Stimulated activated CD4-positive, alpha-beta T cell treated with anti-CD3 and anti-CD28 coated beads, Interleukin-1b, Interleukin-23, amount 100 ng/mL, for 4 hours (primary cell): ENCODE measurements at places on chromosomes 7 and 10.

GRCh38 chr10:4692206-4692605 lies 133.8 kb upstream of the AKR1E2 start:
- no peak for DNase-seq

GRCh38 chr7:112400141-112400540 lies 50.1 kb upstream of the IFRD1 start:
- DNase-seq = no peak

- no peak for DNase-seq
Measured at GRCh38 chr10:21888959-21889358, 114.6 kb downstream of the DNAJC1 start.

- no peak for DNase-seq
Measured at GRCh38 chr10:79185067-79185774, 116.5 kb downstream of the ZMIZ1 start.

DNA sequence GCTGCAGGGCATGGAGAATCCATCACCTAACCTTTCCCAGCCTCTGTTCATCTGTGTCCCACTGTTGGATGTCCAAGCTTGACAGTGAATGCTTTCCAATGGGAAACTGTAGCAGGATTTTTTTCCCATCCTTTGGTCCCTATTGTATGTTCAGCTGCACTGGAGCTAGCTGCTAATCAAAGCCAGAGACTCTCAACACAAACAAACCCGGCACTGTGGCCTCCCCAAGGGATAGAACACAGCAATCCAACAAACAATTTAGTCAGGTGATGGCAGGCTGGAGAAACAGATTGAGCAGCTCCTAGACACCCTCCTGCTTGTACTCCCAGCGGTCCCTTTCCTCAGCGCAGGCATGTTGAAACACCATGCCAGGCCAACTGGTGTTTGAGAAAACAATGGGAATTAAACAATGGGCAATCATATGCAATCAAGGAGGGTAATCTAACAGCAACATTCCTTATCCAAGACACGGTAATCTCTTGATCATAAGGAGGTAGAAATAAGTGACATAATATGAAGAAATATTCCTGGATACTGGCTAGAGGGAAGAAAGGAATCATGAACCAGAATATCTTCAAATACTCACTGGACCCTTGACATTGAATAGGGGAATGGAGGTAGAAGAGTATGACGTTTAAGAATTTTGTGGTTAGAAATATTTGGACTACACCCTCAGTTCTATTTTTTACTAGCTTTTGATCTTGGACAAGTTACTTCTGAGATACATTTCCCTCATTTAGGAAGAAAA lies 15.0 kb downstream of the PTN start:
- no peak for DNase-seq

GRCh38 chr7:43565786-43566185 lies 17.1 kb upstream of the STK17A start:
- no peak for DNase-seq

GRCh38 chr10:108980869-108981268 lies 942.4 kb downstream of the XPNPEP1 start:
- no peak for DNase-seq

GRCh38 chr7:150514748-150515222 lies at the start of gene GIMAP7:
Gene GIMAP7, plus strand, starts transcription at chr7:150514872. Its CDS starts 5,103 bp downstream, at chr7:150519975.
- no peak for DNase-seq

DNA sequence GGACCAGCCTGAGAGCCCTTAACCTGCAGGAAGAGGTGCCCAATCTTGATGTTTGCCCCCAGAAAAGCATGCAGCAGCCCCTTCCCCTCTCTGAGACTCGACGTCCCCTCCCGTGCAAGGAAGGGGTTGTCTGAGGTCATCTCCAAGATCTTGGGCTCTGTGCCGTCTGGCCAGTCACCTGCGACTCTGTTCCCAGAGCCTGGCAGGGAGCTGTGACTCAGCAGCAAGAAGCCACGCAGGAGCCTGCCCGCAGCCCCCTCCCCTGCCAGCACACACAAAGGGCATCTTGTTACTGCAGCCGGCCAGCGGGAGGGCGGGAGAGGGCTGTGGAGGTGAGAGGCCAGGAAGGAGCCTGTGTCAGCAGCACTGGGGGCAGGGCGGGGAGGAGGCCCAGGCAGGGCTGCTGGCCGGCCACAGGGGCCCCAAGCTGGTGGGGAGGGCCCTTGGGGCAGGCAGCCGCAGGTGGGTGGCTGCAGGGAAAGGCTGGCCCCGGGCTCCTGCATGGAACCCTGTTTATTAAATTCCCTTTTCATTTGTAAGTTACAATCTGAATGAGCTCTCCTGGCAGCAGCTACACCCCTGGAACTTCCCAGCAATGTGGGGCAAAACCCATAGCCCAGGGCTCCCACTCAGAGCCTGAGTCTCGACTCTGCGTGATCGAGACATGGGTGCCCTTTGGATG lies 103.7 kb upstream of the ZMIZ1 start:
- DNase-seq = no peak

- DNase-seq = no peak
Measured at GRCh38 chr10:67783606-67784294, 54.2 kb downstream of the DNAJC12 start.

DNA sequence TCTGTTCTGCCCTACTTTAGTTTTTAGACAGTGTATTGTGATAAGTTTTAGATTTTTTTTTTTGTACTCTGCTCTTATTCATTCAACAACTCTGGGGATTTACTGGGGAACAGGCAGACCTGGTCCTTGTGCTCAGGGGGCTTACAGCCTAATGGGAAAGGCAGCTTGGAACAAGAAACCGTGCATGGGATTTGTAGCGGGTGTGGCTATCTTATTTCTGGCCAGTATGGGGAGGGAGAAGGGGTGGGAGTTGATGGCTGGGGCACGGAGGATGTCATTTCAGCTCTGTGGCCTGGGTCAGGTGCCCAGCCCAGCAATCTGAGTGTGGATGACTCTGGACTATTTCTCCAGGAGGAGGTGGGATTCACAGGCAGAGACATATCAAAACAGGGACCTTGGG lies 47.0 kb downstream of the GRK5 start:
- DNase-seq = no peak

- no peak for DNase-seq
Measured at GRCh38 chr7:127478024-127478355, 85.5 kb upstream of the ZNF800 start.

DNA sequence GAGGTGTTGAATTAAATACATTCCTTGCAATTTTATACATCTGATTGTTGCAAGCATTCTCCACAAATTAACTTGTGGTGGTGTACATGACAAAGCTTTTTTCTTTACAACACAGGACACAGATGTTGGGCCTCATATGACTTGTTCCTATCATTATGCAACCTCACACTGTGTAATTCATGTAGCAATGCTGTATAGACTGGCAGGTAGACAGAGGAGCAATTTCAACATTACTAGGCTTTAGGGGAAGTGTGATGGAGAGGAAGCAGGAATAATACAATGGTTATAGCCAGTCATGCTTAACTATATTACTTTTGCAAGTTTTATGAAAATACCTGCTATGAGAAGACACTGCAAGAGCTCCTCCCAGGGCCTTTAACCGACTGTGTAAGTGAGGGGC lies 832.1 kb downstream of the CNTNAP2 start:
- DNase-seq = no peak

- no peak for DNase-seq
Measured at GRCh38 chr7:70527520-70528115, 604.3 kb upstream of the GALNT17 start.

GRCh38 chr7:22386865-22387264 lies 29.9 kb upstream of the RAPGEF5 start:
- no peak for DNase-seq

- no peak for DNase-seq
Measured at GRCh38 chr7:155191137-155191536, 106.5 kb upstream of the INSIG1 start.

DNA sequence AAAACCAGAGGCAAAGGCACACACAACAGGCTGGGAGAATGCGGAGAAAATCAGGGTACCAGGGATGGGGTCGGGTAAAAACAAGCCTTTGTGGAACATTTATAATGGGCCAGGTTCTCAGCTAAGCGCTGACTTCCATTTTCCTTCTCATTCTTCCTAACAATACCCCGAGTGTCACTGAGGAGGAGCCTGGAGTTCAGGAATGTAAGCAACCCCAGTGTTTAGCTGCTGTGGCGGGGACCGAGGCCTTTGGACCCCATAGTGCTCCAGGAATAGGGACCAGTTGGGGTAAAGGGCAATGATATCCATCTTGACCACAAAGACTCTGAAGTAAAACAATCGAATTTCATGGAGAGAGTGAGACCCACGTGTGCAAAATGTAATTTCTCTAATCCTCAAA lies 34.2 kb downstream of the GRB10 start:
- no peak for DNase-seq

DNA sequence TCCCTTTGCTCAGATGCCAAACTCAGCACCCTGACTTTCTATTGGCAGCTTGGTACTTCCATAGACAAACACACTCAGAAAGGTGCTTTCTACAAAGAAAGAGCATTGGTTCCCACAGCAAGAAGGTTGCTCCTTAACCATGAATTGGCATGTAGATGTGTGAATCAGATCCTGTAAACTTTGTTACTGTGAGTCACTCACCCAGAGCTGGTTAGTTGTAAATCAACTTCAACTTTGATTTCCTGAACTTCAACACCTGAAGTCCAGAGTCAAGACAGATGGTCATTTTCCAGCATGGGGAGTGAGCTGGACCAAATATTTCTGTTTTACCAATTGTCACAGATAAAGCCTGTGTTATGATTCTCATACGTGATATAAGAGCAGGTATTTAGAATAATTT lies 797.2 kb downstream of the TNS3 start:
- DNase-seq = no peak

DNA sequence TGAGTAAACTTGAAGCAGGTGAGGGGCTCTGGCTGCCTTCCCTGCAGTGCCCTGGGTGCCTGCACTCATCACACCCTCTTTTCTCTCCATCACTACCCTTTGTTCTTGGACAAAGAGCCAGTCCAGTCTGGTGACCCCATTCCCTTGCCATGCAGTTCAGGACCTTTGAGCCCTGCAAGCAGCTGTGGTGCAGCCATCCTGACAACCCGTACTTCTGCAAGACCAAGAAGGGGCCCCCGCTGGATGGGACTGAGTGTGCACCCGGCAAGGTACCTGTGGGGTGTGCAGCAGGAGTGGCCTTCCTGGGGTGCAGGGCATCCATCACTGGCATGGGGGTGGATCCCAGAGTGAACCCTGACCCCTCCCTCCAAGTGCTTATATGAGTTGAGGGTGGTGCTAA lies 48.7 kb downstream of the TBATA start:
- DNase-seq = no peak

- DNase-seq = no peak
Measured at GRCh38 chr7:131502810-131503508, 53.5 kb downstream of the PODXL start.

DNA sequence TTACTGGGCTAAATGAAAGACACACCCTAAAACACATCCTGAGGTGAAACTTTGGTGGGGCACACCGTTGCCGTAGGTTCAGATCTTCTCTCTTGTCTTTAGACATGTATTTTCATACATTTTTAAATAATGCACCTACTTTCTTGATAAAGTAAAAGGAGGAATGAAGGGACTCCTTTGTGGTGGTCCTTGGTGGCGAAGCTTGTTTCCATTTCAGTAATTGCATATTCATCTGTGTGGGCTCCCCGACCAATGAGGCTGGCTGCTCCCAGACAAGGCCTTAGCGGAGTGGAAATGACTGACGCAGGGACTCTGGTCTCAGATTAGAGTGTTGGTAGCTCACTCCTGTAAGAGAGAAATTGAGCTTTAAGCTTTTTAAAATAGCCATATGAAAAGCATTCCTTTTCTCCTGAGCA lies 815 bp downstream of the CCSER2 start:
- no peak for DNase-seq

DNA sequence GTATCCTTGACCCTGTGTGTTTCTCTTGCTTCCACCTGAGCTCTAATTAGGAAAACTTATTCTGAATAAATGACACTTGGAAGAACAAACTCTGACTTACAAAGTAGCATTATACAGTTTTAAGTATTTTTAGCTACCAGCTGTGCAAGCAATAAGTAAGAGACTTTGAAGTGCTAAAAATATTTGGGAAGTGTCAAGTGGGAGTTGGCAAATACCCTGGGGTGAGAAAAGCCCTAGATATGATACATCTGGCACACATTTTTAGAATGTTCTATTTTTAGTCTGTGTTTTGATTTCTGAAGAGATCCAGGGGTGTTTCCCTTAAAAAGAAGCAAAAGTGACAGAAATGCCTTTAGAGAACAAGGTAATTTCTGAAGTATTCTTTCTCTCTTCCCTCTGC lies 132.7 kb upstream of the TEX47 start:
- no peak for DNase-seq

DNA sequence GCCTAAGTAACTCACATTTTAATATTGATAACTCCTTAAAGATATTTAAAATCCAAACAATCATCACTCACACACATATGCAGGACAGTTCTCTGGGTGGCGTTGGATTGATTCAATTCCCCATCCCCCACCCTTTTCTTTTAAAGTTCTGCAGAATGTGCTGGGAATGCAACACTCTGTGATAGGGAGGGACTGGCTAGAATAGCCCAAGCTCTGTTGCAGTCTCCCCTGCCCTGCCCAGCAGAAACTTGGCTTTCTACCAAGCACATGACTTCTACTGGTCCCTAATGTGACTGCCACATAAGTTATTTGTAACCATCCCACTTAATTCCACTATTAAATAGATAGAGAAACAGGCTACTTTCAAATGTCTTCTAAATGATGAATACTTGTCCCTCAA lies 55.2 kb downstream of the TWIST1 start:
- no peak for DNase-seq

GRCh38 chr10:80260295-80261243 lies 28.9 kb downstream of the MAT1A start:
- no peak for DNase-seq

DNA sequence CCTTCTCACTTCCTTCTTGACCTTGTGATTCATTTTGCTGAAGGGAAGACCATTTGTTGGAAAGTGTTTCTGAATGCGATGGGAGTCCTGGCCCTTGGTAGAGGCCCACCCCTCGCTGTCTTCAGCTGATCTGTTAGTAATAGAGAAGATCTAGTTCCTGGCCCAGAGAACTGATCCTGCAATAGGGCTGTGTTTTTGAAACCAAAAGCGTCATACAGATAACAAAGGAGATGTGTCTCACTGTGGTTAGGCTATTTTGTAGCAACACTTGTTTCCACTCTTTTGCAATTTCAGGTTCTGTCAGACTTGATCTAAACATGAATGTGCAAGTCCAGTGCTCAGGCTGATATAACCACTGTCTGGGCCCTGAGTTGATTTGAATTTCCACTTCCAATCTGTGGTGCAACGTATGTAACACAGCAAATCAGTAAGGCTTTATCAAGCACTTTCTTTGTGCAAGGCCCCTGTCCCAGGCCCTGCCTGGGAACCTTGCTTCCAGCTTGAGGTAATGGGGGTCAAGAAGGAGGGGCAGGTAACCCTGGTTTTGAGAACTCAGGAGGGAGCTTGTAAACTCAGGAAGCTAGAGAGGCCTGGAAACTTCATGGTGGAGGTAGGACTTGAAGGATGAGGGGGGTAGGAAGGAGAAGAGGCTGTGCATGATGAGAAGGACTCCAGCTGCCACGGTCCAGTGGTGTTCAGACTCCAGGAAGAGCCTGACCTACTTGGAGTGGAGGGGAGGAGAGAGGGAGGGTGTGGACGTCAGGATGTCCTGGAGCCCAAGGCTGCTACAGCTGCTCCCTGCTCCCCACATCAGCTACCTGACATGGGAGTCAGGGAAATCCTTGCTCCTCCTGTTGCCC lies 42.2 kb upstream of the SRGN start:
- DNase-seq = no peak
